GM12892 (cell line): ENCODE measurements at places on chromosomes 2 and 18.

DNA sequence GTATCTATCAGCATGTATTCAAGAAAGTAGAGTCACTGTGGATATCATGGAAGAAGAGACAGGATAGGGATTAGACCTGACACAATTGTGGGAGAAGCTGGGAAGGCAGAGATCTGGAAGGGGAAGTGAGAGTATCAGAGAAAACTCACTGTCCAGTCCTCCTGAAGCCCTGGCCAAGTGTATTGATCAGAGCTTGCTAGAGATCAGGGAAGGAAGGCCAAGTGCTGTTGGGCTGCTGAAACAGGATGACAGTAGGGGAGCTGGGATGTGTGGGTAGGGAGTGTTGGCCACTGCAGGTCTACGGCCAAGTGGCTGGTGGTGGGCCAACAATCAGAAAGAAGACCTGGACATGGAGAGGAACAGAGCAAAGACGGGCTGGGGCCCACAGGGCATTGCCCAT lies 26.3 kb upstream of the TTR start:
- no peak for DNase-seq

DNA sequence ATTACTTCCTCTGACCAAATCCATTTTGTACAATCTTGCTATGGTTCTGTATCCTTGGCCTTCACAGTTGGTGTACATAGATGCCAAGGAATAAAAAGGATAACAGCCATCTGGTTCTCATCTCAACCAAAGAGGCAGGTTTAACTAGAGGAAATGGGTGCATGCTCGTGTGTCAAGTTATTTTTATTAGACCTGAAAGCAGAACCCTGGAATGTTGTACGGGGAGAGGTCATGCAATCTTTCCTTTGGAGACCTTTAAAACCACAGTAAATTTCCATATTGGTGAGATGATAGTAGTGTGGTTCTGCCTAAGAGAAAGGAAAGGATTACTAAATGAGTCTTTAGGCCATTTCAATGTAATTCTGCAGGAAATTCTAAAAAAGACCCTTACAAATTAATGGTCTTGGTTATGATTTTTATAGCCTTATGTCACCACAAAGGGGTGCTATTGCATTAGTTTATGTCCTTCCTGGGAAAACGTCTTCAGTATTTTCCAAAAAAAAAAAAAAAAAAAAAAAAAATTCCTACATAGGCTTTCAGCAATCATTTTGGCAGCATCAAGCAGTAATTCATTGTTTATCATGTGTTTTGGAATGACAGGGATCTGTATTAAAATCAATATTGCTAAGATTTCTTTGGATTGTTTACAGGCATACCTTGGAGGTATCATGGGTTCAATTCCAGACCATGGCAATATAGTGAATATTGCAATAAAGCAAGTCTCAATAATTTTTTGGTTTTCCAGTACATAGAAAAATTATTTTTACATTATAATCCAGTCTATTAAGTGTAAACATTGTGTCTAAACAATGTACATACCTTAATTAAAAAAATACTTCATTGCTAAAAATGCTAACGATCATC lies 270.8 kb downstream of the NYAP2 start:
- no peak for DNase-seq

DNA sequence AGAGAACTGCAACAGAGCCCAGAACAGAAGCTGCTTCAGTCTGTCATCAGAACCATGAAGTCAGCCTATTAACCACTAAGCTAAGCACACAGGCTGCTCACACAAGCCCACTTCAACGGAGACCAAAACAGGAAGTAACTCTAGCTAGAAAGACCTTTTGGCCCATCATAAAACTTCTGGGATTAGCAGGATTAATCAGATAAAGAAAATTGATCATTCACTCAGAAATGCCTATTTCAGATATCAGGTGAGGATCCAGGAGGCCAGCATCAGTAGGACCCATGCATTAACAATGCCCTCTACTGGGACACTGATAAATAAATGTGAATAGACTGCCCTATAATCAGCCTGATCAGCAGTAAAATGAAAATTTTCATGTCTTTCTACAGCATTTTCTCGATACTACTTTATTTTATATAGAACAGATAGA lies 101.4 kb downstream of the WDPCP start:
- DNase-seq, result no peak

GRCh38 chr2:60058781-60059180 lies 494.7 kb downstream of the BCL11A start:
- DNase-seq, result no peak

DNA sequence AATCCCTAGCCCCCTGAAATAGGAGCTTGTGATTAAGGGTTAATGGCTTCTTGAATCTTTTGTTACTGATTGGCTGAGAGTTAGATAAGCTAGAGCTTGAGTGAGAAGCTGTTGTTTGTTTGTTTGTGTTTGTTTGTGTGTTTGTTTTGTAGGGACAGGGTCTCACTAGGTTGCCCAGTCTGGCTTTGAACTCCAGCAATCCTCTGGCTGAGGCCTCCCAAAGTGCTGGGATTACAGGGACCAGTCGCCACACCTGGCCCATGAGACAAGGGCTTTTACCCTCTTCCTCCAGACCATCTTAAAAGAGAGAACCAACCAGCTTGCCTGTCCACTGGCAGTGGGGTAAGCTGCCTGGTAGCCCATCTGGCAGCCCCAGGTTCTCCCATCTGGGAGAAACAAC lies 58.1 kb downstream of the SH2D6 start:
- no peak for DNase-seq

- no peak for DNase-seq
Measured at GRCh38 chr2:217394510-217395351, 534.9 kb upstream of the TNP1 start.

DNA sequence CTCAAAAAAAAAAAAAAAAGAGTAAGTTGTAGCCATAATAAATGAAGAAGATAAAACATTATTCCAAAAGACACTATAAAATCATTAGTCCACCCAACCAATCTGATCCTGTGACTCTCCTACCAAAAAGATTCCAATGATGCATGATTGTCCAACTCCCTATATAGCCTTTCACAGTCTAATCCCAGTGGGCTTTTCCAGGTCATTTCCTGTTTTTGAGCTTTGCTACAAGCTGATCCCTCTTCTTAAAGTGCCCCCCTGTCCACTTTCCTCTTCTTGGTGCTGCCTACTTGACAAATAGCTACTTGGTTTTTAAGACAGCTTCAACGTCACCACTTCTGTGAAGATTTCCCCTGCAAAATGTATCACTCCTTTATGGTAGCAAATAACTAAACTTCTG lies 88.4 kb downstream of the SEMA4F start:
- no peak for DNase-seq

DNA sequence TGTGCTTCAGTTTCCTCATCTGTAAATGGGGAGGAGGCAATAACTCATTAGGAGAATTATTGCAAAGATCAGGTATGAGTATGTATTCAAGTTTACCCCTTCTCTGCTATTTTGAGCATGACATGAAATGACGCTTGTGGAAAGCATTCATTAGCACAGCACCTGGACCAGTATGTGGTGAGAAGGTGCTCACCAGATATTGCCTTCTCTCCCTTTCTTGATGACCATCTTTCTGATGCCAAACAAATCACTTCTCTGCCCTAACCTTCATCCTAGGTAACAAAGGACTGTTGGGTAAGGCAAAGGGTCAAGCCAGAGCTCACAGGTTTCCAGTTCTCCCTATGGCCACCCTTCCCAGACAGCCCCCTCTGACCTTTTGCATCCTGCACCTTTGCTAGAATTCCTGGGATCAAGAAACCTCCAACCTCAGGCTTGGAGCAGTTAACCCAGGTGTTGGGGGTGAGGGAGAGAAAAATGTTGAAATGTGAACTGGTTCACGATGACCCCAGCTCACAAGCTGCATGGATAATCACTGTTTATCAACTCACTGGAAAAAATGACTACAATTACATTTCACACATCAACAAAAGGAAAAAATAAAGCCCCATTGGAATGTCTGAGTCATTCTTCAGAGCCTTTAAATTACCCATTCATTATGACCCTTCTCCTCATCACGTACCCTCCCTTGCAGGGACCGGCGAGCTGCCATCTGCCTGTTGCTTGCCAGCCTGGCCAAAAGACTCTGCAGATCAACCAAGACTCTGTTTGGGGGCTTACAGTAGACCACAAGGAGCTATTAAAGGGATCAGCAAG lies 41.6 kb downstream of the LBH start:
- no peak for DNase-seq

DNA sequence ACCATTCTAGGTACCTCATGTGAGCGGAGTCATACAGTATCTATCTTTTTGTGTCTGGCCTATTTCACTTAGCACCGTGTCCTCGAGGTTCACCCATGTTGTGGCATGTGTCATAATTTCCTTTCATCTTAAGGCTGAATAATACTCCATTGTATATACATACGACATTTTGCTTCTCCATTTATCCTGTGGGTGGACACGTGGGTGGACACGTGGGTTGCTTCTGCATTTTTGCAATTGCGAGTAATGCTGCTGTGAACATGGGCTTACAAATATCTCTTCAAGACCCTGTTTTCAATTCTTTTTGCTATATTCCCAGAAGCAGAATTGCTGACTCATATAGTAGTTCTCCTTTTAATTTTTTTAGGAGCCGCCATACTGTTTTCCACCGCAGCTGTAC lies 243.6 kb upstream of the EPAS1 start:
- no peak for DNase-seq

DNA sequence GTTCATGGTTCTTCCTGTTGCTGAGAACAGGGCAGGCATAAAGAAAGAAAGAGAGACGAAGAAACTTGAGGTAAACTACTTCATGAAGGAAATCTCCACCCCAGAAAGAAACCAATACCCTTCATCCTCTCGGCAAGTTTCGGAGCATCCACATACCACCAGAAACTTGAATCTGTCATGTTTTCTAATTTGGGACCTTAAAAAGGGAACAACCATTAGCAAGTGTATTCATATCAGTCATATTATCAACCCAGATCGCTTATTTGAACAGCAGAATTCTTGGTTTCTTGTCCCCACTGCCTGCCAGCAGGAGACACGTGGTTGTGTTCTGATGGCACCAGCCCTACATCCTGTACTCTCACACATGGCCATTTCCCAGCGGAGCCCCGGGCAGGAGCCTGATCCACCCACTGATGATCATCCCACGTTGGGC lies 53.2 kb upstream of the FZD7 start:
- no peak for DNase-seq

- no peak for DNase-seq
Measured at GRCh38 chr2:9107168-9108025, 99.2 kb upstream of the ASAP2 start.

DNA sequence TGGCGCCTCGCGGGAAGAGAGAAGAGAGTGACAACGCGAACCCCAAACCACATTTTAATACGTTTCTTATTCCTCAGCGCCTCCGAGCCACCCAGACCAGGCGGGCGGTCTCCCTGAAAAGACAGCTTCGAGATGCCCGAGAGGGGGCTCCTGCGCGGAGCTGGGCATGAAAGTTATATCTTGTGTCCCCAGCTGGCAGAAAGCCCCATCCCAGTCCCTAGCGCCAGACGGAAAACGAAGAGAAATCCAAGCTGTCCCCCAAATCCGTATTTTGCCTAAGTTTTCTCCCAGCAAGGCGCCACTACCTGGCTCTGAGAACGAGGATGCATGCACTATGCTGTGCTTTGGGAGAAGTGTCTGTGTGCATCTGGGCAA lies 797 bp downstream of the NXPH2 start:
- DNase-seq, result no peak

- DNase-seq, result no peak
Measured at GRCh38 chr2:9439536-9439935, 16.1 kb downstream of the CPSF3 start.

DNA sequence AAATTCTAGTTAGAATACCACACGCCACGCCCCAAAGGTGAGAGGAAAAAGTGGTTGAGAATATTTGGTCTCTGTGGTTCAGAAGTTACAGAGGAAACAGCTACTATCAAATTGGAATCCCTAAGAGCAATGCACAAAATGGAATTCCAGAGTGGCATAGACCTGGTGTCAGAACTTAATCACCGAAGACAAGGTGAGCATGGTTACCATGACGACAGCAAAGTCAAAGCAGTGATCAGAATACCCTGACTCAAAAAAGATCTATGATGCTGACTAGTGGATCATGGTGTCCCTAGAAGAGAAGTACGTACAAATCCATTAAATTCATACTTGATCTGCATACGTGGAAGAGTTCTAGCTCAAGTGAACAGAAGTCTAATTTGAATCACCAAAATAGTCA lies 14.5 kb downstream of the LRRTM4 start:
- no peak for DNase-seq

DNA sequence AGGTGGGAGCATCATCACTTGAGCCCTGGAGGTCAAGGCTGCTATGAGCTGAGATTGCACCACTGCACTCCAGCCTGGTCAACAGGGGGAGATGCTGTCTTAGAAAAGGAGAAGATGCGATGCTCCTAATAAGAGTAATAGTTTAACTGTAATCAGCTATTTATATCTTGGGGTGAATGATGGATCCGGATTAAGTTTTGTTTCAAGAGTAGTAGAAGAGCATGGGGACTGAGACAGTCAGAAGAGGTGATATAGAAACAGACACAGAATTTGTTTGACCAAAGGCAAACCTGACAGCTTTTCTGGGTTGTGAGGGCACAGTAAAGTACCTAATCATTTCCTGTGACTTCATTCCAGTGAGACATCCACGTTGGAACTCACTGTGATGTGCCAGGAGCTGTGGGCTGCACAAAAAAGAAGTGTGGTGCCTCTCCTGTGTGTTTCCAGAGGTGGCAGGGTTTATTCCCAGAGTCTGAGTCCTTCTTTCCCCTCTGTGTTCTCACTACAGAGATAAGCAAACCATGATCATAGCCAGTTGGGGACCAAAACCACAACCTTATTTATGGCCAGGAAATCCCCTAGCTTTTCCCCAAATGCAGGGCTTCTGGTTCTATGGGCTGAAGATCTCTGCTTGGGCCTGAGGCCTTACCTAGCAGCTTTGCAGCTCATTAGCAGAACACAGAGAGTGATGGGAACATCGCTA lies 113.7 kb downstream of the XRCC5 start:
- DNase-seq, result no peak

DNA sequence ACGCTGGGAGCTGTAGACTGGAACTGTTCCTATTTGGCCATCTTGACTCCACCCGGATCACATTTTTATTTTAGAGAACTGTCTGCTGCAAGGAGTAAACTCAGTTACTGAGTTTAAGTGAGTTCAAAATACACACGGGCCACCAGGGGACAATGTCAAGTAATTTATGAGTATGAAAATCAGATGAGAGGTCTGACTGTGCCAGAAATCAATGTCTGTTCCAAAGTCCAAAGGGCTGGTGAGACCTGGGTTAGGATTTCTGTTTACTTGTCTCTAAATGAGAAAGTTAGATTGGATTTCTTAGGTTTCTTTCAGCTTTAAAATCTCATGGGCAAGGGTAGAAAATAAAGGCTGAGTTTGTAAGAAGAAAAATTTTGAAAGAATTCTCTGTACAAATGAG lies 465.8 kb upstream of the MEIS1 start:
- no peak for DNase-seq

DNA sequence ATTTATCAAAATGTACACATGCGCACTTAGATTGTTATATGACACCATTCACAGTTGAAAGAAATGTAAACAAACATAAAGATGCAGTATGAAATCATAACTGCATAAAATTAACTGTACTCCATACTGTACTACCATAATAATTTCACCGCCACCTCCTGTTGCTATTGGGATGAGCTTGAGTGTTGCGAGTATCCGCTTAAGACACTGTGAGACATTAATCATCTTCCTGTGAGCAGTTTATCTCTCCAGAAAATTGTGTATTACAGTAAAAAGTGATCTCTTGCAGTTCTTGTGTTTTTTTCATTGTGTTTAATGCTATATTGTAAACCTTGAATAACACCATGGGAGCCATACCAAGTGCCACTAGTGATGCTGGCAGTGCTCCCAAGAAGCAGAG lies 46.1 kb downstream of the OLA1 start:
- DNase-seq, result no peak
